ENCODE measurements at places on chromosomes 4 and X.

GRCh38 chrX:13581554-13581953, 12.2 kb downstream of the EGFL6 start:
- DNase-seq: no peak

GRCh38 chrX:150429594-150429993, 66.5 kb downstream of the MAMLD1 start:
- no peak for DNase-seq

GRCh38 chr4:72286185-72286584, 254.4 kb downstream of the NPFFR2 start:
- peak; percentile 19 for DNase-seq

GRCh38 chrX:155694649-155695048, 81.9 kb upstream of the TMLHE start:
- DNase-seq: no peak

- no peak for DNase-seq
Measured at GRCh38 chrX:18290200-18290599, 64.3 kb downstream of the SCML2 start.

DNA sequence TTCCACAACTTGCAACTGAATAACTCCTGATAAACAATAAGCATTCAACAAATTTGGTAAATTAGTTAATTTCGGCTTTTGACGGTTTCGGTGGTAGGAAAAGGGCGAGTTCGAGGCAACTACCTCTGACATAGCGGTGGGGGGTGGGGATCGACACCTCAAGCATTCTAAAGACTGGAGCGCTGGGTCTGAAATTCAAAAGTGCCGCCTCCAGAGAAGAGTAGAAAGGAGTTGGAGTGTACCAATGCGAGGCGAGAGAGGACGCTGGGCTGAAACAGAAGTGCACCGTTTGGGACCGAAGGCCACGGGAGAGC, 725 bp downstream of the SMC1A start:
- no peak for DNase-seq

DNA sequence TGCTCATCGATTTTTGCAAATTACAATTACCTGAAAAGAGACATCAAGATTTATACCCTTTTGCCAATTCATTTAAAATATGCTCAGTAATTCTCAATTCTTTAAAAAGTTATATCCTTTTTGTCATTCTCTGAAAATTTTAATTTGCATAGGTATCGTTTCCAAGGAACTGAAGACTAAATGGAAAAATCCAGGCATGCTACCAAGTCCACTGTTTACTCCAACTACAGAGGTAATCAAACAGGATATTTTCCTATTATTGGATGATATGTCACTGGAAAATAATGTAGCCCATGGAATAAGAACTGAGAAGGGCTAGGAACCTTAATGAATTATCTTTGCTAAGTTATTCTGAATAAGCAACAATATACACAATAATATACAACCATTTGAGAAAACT, 132.7 kb downstream of the THOC2 start:
- no peak for DNase-seq

All from NAMALWA (cell line).